ENCODE measurements at places on chromosomes 7 and 10.

DNA sequence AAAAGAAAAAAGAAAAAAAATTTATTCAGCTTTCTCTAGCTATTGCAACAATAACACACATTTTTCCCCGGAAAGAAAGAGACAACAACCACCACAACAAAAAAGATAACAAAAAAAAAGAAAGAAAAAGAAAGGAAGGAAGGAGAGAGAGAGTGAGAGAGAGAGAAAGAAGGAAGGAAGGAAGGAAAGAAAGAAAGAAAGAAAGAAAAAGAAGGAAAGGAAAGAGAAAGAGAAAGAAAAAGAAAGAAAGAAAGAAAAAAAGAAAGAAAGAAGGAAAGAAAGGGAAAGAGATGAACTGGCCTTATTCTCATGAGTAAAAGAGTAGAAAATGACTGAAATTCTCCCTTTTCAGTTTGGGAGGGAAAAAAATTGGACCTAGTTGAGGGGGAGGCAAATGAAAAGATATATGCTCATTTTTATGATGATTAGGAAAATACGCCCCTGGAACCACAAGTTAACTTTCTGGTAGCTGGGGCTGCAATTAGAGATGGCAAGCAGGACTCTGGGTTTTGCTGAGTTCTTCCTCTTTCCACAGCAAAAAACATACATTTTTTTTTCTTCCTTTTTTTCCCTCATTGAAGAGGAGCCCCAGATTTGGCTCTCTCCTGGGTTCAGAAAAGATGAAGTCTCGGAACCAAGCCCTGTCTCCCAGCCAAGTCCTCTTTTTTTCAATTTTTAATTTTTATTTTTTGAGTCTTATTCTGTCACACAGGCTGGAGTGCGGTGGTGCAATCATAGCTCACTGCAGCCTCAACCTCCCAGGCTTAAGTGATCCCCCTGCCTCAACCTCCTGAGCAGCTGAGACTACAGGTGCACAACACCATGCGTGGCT lies 12.6 kb upstream of the PRDX3 start:
- DNase-seq: no peak

- no peak for DNase-seq
Observed at GRCh38 chr10:14074062-14074884, 256.5 kb downstream of the FRMD4A start.

- no peak for DNase-seq
Observed at GRCh38 chr7:97973206-97973658, 16.8 kb downstream of the OCM2 start.

DNA sequence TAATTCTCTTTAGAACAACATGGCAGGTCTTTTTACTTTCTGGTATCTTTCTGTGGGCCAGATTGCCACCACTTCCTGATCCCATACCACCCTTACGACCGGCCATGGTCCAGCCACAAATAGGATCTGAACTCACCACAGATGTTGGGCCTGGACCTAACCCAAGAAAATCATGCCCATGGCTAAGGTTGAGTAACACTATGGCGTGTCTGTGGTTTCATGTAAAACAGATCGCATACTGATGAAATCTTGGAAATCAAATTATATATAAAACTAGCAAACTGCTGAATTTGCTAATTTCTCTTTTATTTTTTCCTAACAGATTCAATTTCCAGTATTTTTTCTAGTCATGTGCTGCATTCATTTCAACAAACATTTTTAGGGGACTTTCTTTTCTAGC lies 77.2 kb downstream of the CH25H start:
- no peak for DNase-seq

DNA sequence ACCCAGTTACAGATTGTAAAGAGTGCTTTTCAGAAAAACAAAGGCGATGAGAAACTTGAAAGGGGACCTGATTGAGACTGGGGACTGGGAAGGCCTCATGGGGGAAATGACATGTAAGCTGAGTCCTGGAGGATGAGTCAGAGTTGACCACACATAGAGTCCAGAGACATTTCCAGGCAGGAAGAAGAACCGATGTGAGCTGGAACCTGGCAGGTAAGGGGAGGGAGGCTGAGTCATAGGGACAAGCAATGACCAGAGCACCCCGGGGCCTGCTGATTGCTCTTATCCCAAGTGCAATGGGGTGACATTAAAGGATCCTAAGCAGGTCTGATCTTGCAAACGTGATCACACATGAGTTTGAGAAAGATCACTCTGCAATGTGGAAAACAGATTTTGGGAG lies 11.7 kb downstream of the TLL2 start:
- DNase-seq: no peak

DNA sequence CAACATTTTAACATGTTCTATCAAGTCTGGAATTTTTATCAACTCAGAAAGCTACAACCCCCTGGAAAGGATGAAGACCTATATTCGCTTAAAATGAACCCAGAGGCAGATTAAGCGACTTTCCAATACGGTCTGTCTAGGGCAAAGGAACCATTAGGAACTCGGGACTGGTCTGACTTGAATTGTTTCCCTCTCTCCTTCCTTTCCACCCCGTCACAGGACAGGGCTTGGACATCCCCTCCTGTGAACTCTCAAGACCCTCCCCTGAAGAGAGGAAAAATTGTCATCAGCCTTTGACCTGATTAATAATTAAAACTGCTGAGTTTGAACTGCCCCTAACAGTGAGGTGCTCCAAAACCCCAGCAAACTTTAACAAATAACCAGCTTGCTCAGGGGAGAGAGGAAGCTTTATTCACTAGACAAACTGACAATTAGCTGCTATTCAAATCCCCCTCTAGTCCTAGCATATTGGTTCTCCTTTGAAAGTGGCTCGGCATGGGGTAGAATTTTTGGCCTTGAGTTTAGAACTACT lies 22.6 kb upstream of the SLF2 start:
- no peak for DNase-seq

GRCh38 chr10:88417387-88418030 lies 165.6 kb downstream of the RNLS start:
- DNase-seq: no peak
